IMR-90 (cell line): ENCODE measurements at places on chromosomes 7 and 10. TPM values are rescaled to one million over a fixed set of nuclear protein-coding genes. Genes with fewer than 3 reads are reported as not detected.

IFIT3 gene
- 7.3 and 7.8 TPM in 2 replicates for total RNA-seq

TMEM209 gene
- total RNA-seq, result 11.1 and 11.3 TPM in 2 replicates

GRCh38 chr7:35380739-35381224, 126.9 kb upstream of the TBX20 start:
- no peaks in the 10 kb centered on the region for H3K4me1 ChIP-seq
- H3K36me3 ChIP-seq, result no peaks in the 10 kb centered on the region
- no peaks in the 10 kb centered on the region for H3K27me3 ChIP-seq
- no peak overlapping the region for H3K4me3 ChIP-seq
- DNase-seq, result no peak

DNA sequence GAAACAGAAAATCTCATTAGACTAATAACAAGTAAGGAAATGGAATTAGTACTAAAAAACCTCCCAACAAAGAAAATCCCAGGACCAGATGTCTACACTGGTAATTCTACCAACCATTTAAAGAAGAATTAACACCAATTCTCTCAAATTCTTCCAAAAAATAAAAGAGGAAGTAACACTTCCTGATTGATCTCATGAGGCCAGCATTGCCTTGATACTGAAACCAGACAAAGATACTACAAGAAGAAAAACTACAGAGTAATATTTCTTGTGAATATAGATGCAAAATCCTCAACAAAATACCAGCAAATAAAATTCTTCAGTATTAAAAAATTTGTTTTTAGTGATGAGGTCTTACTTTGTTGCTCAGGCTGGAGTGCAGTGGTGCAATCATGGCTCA, 21.3 kb downstream of the GCK start:
- no peak for DNase-seq
- H3K27me3 ChIP-seq, result peaks cover 11% of the 10 kb centered on the region
- no peak overlapping the region for H3K4me3 ChIP-seq
- no peaks in the 10 kb centered on the region for H3K36me3 ChIP-seq

DNA sequence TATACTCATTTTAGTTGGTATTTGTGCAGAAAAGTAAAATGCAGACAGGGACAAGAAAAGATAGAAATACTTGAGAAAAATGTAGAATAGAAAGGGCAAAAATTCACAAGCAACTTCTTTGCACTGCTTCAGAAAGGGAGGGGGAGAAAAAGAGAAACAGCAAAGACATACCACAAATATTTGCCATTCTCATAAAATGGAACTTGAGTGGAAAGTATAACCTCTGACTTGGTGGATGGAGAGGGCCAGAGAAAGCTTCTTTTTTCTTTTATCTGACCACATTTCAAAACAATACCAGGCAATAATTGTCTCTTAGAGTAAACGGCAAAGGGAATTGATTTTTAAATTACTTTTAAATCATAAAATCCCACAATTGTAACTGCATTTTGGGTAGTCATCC, 35.8 kb upstream of the TRUB1 start:
- no peaks in the 10 kb centered on the region; the same call in 1 of the 2 replicates for H3K4me1 ChIP-seq
- no peak overlapping the region for H3K4me3 ChIP-seq
- peak; percentile 22 for DNase-seq
- H3K27me3 ChIP-seq, result peaks cover 7% of the 10 kb centered on the region
- H3K36me3 ChIP-seq, result no peaks in the 10 kb centered on the region

- peaks cover 8% of the 10 kb centered on the region for H3K4me1 ChIP-seq
- H3K4me3 ChIP-seq, result no peak overlapping the region
- no peak overlapping the region for H3K27ac ChIP-seq
- no peaks in the 10 kb centered on the region for H3K27me3 ChIP-seq
Measured at GRCh38 chr7:92608380-92609322, 18.5 kb upstream of the FAM133B start.

- no peak overlapping the region for H3K4me3 ChIP-seq
- H3K27me3 ChIP-seq, result peaks cover 27% of the 10 kb centered on the region
- no peak for DNase-seq
- H3K4me1 ChIP-seq, result no peaks in the 10 kb centered on the region
- no peak overlapping the region for H3K27ac ChIP-seq
Measured at GRCh38 chr10:97821308-97822038, 28.2 kb upstream of the GOLGA7B start.

DNA sequence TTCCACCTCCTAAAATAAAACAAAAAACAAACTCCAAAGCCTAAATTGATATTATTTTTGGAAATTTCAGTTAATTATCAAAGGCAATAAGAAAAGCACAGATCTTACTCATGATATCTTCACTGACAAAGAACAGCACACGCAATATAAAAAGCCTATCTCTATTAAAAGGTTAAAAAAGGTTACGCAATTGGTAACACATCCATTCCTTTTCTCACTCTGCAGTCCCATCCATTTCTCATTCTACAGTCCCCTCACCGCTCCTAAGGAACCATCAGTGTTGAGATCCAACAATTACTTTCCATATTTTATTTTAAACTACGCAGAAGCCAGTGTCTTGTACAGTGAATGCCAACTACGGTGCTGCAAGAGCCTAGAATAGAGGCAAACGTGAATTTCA, 1.3 kb downstream of the SEC61G start:
- H3K27ac ChIP-seq, result no peak overlapping the region
- no peak for DNase-seq
- H3K36me3 ChIP-seq, result peaks cover 8% of the 10 kb centered on the region

GRCh38 chr7:94012746-94013145, 8.6 kb upstream of the BET1 start:
- no peak overlapping the region for H3K4me3 ChIP-seq
- H3K36me3 ChIP-seq, result no peaks in the 10 kb centered on the region
- H3K27ac ChIP-seq, result no peak overlapping the region
- DNase-seq, result no peak
- H3K27me3 ChIP-seq, result no peaks in the 10 kb centered on the region

DNA sequence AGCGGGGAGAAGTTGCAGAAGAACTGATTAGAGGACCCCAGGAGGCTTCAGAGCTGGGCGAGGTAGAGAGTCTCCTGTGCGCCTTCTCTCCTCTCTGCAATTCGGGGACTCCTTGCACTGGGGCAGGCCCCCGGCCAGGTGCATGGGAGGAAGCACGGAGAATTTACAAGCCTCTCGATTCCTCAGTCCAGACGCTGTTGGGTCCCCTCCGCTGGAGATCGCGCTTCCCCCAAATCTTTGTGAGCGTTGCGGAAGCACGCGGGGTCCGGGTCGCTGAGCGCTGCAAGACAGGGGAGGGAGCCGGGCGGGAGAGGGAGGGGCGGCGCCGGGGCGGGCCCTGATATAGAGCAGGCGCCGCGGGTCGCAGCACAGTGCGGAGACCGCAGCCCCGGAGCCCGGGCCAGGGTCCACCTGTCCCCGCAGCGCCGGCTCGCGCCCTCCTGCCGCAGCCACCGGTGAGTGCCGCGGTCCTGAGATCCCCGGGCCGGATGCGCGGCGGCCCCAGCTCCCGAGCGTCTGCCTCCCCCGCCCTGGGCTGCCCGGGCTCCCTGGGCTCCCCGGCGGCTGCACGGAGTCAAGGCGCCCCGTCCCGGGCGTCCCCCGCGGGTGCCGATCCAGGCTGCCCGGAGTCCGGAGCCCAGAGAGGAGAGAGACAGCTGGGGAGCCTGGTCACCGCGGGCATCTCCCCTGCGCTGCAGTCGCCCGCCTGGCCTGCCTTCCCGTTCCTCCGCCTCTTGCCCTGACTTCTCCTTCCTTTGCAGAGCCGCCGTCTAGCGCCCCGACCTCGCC, at the start of gene PLAU:
TSS of gene PLAU (plus strand) at position 369 of the 789 bp plus-strand sequence. CDS start 424 bp downstream, outside the sequence.
- peaks cover 44% of the 10 kb centered on the region for H3K4me1 ChIP-seq
- H3K27ac ChIP-seq, result peak within 1 kb of the TSS; percentile 91
- DNase-seq, result peak; percentile 57

GRCh38 chr10:110042891-110043290, 35.1 kb downstream of the ADD3 start:
- H3K27me3 ChIP-seq, result no peaks in the 10 kb centered on the region
- H3K4me1 ChIP-seq, result peaks cover 4% of the 10 kb centered on the region
- no peak for DNase-seq
- H3K4me3 ChIP-seq, result no peak overlapping the region

DNA sequence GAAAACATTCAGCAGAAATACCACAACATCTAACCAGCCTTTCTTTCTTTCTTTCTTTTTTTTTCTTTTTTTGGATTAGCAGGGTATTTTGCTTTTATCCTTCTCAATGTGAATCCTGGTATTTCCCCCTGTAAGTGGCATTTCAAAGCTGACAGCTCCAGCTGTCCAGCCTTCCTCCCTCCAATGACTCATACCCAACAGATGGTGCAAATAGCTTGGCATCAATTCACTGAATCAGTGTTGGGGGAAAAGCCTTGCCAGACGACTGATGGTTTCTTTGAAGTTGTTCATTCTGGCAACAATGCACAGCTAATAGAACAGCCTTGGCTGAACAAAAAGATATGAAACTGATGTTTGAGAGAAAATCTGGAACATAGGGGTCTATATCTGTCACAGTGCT, 316.8 kb upstream of the STEAP1 start:
- H3K36me3 ChIP-seq, result no peaks in the 10 kb centered on the region
- no peak for DNase-seq
- no peak overlapping the region for H3K27ac ChIP-seq
- no peaks in the 10 kb centered on the region for H3K4me1 ChIP-seq

- peaks cover 8% of the 10 kb centered on the region for H3K36me3 ChIP-seq
- peaks cover 3% of the 10 kb centered on the region for H3K4me1 ChIP-seq
- no peak for DNase-seq
- H3K27me3 ChIP-seq, result no peaks in the 10 kb centered on the region
- H3K27ac ChIP-seq, result no peak overlapping the region
Measured at GRCh38 chr10:27518261-27518660, 14.2 kb downstream of the RAB18 start.
